ENCODE measurements at places on chromosomes 4 and X.

GRCh38 chr4:42104521-42104920 lies 47.9 kb downstream of the BEND4 start:
- DNase-seq, result peak; percentile 23

- no peak for DNase-seq
These were observed 165.6 kb upstream of the GLRA2 start for GRCh38 chrX:14363728-14364127.

- no peak for DNase-seq
These were observed 47.5 kb downstream of the ZGRF1 start for GRCh38 chr4:112589206-112589605.

- no peak for DNase-seq
These were observed 121.0 kb downstream of the SORCS2 start for GRCh38 chr4:7313347-7313811.

GRCh38 chr4:4781936-4782707 lies 77.3 kb upstream of the MSX1 start:
- peak; percentile 69 for DNase-seq

DNA sequence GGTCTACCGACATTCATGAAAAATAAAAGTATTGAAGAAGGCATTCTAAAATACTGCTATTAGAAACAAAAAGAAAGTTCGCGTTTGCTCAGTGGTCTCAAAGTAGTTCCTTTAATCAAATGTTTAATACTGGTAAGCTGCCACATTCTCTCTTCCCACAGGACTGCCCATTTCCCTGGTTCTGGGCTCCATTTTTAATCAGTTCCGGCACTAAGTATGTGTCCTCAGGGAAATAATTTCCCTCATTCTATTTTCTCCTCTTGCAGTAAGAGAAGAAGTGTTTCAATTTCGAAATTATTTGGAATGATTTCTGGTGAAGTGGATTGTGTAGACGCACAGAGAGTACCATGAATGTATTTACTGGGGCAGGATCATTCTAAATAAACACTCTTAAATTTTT lies 17.5 kb downstream of the VCX3A start:
- DNase-seq, result no peak

- DNase-seq, result no peak
These were observed 241.3 kb downstream of the C4orf33 start for GRCh38 chr4:129337228-129337620.

- no peak for DNase-seq
These were observed 20.5 kb downstream of the PDLIM5 start for GRCh38 chr4:94472056-94472826.

DNA sequence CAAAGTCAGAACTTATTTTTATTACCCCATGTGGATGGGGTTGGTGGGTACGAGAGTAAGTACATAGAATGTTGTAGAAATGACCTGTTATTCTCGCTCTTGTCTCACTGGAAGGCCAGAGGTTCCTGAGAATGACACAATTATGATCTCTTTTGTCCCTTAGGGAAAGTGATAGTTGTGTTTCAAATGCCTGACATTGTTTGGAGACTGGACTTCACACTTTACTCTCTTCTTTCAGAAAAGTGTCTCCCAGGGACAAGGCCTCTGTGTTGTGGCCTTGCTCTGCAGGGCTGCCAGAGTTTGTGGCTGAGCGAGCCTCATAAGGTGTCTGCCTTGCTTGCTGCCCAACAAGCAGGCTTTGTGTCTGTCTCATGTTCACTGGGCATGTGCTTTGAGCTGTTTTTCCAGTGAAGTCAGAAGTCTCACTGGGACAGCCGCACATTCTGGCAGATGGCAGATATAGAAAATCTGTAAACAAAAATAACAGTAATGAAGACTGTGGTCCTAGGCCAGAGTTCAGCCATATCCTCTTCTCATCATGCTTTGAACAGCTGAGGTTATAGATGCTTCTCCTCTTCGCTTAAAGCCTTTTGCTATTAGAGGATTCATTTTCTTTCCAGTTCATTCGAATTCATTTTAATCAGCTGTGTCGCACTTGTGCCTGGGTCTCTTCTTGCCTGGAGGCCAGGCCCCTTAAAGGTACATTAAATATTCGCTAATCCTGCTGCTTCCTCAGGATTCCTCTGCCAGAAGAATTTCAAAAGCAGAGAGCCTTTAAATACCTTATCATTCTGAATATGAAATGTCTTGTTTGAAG lies 14.4 kb downstream of the PPEF1 start:
- no peak for DNase-seq

- peak; percentile 70 for DNase-seq
These were observed 100.2 kb downstream of the LNX1 start for GRCh38 chr4:53490965-53491622.

DNA sequence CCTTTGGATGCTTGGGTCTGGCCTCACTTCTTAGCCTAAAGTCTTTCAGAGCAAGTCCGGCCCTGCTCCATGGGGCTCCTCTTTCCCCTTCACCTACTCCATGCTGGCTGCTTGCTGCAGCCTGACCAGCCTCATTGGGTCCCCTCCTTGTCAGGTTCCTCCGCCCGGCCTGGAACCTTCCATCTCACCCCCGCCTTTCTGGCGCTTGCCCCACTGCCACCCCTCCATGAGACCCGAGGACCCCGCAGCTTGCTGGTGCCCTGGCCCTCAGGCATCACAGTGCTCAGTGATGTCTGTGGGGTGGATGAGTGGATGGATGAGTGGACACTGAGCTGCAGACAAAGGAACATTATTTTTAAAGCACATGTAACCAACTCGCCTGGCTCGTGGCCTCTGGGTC lies 24.7 kb downstream of the SORCS2 start:
- no peak for DNase-seq

- peak; percentile 54 for DNase-seq
These were observed 206.1 kb downstream of the SLC39A8 start for GRCh38 chr4:102139132-102139573.

GRCh38 chr4:115711575-115711974 lies 598.2 kb upstream of the NDST4 start:
- no peak for DNase-seq

DNA sequence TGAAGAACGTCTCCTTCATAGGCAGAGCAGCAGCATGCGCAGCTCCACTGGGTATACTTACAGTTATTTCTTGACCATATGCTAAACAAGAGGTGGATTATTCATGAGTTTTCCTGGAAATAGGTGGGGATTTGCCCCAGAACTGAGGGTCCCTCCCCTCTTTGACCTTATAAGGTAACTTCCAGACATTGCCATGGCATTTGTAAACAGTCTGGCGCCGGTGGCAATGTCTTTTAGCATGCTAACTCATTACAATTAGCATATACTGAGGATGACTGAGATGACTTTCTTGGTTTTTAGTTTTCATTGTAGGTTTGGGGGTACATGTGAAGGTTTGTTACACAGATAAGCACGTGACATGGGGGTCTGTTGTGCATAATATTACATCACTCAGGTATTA lies 97.3 kb downstream of the MTNR1A start:
- no peak for DNase-seq

DNA sequence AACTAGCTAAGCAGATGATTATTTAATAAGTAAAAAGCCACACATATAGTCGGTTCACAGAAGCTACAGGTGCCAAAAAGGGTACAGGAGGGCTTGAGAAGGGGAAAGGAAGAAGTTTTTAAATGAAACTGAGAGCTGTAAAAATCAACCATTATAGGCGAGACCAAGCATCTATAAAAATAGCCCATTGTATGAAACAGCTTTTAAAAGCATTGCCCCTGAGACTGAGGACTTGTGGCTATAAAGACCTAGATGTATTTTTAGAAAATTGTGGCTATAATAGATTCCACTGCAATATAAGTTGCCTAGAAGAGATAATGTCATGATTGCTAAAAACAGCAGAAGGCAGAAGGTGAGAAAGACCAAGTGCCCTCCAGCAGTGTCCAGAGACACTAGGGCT lies 15.0 kb upstream of the TTC29 start:
- no peak for DNase-seq

GRCh38 chr4:173188648-173189047 lies 20.0 kb downstream of the GALNT7 start:
- DNase-seq, result no peak

- no peak for DNase-seq
These were observed 170.9 kb upstream of the PCDH18 start for GRCh38 chr4:137703195-137703594.

GRCh38 chr4:82138374-82138773 lies 235.4 kb downstream of the HNRNPD start:
- no peak for DNase-seq

- no peak for DNase-seq
These were observed 142.5 kb downstream of the CHIC2 start for GRCh38 chr4:53921856-53922255.

DNA sequence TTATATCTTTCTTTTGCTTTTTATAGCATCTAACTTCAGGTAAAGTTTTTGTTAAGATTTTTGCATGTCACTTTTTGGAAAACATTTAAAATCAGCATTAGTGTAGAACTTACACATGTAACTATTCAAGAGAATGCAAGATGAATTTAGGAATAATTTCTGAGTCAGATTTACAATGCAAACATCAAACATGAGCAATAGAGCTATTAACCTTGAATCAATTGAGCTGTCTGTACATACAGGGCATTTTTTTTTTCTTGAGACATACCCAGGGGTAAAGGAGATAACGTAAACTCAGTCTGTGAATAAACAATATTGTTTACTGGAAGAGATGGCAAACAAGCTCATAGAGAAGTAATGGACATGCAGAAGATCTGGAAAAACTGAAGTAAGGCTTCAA lies 311.5 kb downstream of the IL1RAPL2 start:
- DNase-seq, result no peak

DNA sequence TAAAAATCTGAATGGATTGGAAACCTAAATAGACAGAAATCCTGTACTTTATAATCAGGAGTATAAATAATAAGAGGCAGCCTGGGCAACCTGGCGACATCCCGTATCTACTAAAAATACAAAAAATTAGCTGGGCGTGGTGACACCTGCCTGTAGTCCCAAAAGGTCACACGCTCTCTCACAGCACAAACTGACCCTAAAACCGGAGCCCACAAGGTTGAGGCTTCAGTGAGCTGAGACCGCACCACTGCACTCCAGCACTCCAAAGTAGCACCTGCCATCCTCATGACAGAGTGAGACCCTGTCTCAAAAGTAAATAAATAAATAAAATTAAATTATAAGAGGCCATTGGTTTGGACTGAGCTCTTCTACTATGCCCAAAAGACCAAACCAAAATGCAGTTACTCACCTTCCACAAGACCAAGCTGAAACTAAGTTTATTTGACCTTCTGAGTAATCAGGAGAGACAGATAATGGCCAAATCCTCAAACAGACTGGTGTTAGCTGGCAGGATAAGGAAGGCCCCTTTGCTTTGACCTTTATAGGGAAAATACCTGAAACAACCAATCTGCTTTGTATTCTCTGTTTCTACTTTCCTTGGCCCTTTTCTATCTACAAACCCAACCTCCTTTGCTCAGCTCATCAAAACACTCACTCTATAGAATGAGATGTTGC lies 3.2 kb upstream of the GRSF1 start:
- DNase-seq, result no peak

GRCh38 chr4:122621016-122621507 lies at the start of gene IL21:
Gene IL21, minus strand, starts transcription at chr4:122621066. Its CDS starts 55 bp downstream, at chr4:122621011.
- DNase-seq, result no peak
